ENCODE measurements at places on chromosomes 1 and 21.

GRCh38 chr1:204345438-204345841 lies 14.3 kb downstream of the PLEKHA6 start:
- no peak for DNase-seq
- H3K27ac ChIP-seq = no peak overlapping the region
- H3K27me3 ChIP-seq = peaks cover 16% of the 10 kb centered on the region
- no peak overlapping the region for H3K4me3 ChIP-seq

- DNase-seq = no peak
- peaks cover 7% of the 10 kb centered on the region for H3K36me3 ChIP-seq
- H3K27ac ChIP-seq = no peak overlapping the region
- no peaks in the 10 kb centered on the region for H3K27me3 ChIP-seq
- no peak overlapping the region for H3K4me3 ChIP-seq
- no peaks in the 10 kb centered on the region for H3K4me1 ChIP-seq
Measured at GRCh38 chr1:58476179-58476578, 70.3 kb downstream of the OMA1 start.

GRCh38 chr1:47757226-47757975 lies 239.8 kb downstream of the TRABD2B start:
- no peaks in the 10 kb centered on the region for H3K36me3 ChIP-seq
- no peaks in the 10 kb centered on the region for H3K4me1 ChIP-seq
- no peak overlapping the region for H3K27ac ChIP-seq
- no peak overlapping the region for H3K4me3 ChIP-seq
- peaks cover 6% of the 10 kb centered on the region for H3K27me3 ChIP-seq

GRCh38 chr1:117142200-117142599 lies 20.7 kb upstream of the TRIM45 start:
- no peaks in the 10 kb centered on the region for H3K36me3 ChIP-seq
- DNase-seq = no peak
- H3K27me3 ChIP-seq = peaks cover 10% of the 10 kb centered on the region
- H3K4me1 ChIP-seq = no peaks in the 10 kb centered on the region

DNA sequence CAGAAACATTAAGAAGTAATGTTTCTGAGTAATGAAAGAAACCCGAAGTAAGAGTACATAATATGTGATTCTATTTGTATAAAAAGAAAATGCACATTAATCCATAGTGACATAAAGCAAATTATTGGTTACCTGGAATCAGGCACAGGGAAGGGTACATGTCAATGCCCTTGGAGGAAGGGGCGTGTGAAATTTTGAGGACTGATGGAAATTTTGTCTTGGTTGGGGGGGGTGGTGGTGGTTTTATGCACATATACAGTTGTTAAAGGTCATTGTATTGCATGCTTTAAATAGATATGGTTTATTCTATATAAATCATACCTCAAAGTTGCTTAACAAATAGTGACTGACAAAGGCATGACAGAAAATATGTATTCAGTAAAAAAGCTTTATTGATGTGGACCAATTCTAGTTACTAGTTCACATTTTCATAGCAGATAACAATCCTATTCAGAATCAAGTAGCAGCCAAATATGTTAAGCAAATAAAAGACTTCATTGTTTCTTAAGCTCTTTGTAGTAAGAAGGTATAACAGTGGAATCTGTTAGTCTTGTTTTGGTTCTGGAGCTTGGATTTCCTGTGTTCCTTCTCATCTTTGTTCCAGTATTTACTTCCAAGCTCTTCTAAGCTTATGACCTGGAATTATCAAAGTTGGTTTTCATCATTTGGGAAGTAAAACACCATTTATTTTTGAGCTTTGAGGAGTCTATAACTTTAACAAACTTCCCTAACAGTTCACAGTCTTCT lies 15.1 kb downstream of the BACH1 start:
- H3K4me1 ChIP-seq = no peaks in the 10 kb centered on the region
- DNase-seq = no peak
- H3K4me3 ChIP-seq = no peak overlapping the region
- no peak overlapping the region for H3K27ac ChIP-seq
- H3K36me3 ChIP-seq = peaks cover 15% of the 10 kb centered on the region

DNA sequence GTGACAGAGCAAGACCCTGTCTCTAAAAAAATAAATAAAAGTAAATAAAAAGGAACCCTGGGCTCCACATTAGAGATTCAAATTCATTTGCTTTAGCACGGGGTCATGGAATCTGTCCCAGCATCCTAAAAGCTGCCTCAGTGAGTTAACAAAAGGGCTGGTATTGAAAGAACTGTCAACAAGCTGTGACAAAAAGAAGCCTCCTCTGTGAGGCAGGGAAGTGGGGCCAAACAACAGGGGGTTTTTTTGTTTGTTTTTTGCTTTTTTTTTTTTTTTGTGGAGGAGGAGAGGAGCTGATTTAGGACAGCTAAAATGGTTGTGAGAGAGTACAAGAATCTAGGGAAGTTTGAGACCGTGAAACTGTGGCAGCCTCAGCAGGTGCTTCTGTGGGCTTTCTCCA lies 115.7 kb downstream of the LIPI start:
- peaks cover 6% of the 10 kb centered on the region for H3K4me1 ChIP-seq
- H3K4me3 ChIP-seq = no peak overlapping the region
- no peaks in the 10 kb centered on the region for H3K27me3 ChIP-seq
- DNase-seq = peak; percentile 9
- peaks cover 29% of the 10 kb centered on the region for H3K36me3 ChIP-seq

- DNase-seq = no peak
- H3K4me1 ChIP-seq = peaks cover 25% of the 10 kb centered on the region
- H3K36me3 ChIP-seq = no peaks in the 10 kb centered on the region
- H3K4me3 ChIP-seq = no peak overlapping the region
- H3K27me3 ChIP-seq = peaks cover 2% of the 10 kb centered on the region
Measured at GRCh38 chr1:110728388-110729001, 53.8 kb upstream of the KCNA3 start.

GRCh38 chr1:212207822-212208520 lies 77.2 kb upstream of the PPP2R5A start:
- no peaks in the 10 kb centered on the region for H3K36me3 ChIP-seq
- no peaks in the 10 kb centered on the region for H3K4me1 ChIP-seq
- H3K27ac ChIP-seq = no peak overlapping the region
- H3K4me3 ChIP-seq = no peak overlapping the region
- DNase-seq = no peak

GRCh38 chr1:1793481-1794244 lies 15.4 kb upstream of the NADK start:
- DNase-seq = no peak
- H3K36me3 ChIP-seq = peaks cover 53% of the 10 kb centered on the region
- no peak overlapping the region for H3K4me3 ChIP-seq
- peaks cover 13% of the 10 kb centered on the region for H3K4me1 ChIP-seq
- H3K27me3 ChIP-seq = no peaks in the 10 kb centered on the region

DNA sequence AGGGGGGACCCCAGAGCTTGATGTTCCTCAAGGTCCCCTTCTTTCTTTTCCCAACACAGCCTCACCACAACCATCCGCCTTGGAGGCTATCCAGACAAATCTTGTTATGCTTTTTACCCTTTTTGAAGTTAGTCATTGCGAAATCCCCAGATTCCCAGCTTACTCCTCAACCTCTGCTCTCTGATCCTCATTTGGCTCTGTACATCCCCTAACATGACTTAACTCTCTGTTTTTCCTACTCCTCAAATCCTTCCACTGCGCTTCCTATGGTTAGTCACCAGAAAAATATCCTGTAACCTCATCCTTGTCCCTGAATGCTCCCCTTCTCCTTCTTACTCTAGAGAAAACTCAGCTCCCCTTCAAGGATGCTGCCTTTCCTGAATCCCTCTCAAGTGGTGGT lies 189.1 kb upstream of the POU3F1 start:
- no peak overlapping the region for H3K27ac ChIP-seq
- no peaks in the 10 kb centered on the region for H3K36me3 ChIP-seq
- H3K4me1 ChIP-seq = no peaks in the 10 kb centered on the region
- no peak for DNase-seq
- no peak overlapping the region for H3K4me3 ChIP-seq
- peaks cover 14% of the 10 kb centered on the region for H3K27me3 ChIP-seq

- H3K27ac ChIP-seq = no peak overlapping the region
- H3K4me3 ChIP-seq = no peak overlapping the region
- H3K36me3 ChIP-seq = no peaks in the 10 kb centered on the region
- peaks cover 21% of the 10 kb centered on the region for H3K27me3 ChIP-seq
- no peaks in the 10 kb centered on the region for H3K4me1 ChIP-seq
- no peak for DNase-seq
Measured at GRCh38 chr1:85504417-85504816, 39.5 kb upstream of the DDAH1 start.

DNA sequence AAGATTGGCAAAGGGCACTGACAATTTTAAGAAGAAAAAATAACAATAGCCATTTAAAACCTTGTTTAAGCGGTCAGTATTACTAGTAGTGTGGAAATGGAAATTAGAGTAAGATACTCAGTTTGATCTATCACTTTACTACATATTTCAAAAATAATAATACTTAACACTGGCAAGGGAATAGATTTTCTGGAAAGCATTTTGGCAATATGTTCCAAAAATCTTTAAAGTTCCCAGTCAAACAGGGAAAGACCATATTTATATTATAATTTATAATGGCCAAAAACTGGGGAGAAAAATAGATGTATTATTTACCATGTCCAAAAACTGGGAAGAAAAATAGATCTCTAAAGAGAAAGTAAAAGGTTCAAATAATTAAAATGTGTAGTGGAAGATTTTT lies 28.6 kb upstream of the C1orf21 start:
- no peak overlapping the region for H3K4me3 ChIP-seq
- no peaks in the 10 kb centered on the region for H3K36me3 ChIP-seq
- H3K27ac ChIP-seq = no peak overlapping the region
- H3K4me1 ChIP-seq = no peaks in the 10 kb centered on the region
- no peak for DNase-seq
- H3K27me3 ChIP-seq = peaks cover 24% of the 10 kb centered on the region

GRCh38 chr1:205396967-205397616 lies 24.8 kb downstream of the LEMD1 start:
- no peaks in the 10 kb centered on the region for H3K36me3 ChIP-seq
- no peak overlapping the region for H3K27ac ChIP-seq
- DNase-seq = no peak
- H3K4me1 ChIP-seq = no peaks in the 10 kb centered on the region
